ENCODE measurements at places on chromosomes 1 and 21.

DNA sequence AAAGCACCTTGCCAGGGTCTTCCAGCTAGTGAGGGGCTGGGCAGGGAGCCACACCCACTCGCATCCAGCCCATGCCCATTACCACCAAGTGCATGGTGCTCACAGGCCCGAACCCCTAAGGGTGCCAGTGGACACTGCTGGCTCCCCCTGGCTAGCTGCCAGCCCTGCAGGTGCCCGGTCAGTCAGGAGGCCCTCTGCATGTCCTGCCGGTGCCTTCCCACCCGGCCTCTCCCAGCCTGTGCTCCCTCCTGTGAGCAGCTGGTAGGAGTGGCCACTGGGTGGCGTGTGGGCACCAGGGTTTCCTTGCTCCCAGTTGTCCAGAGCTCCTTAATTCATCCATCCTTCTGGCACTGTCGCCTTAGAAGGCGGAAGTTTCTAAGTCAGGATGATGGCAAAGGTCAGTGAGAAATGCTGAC is 33.4 kb downstream of the QSOX1 start:
- DNase-seq: no peak

DNA sequence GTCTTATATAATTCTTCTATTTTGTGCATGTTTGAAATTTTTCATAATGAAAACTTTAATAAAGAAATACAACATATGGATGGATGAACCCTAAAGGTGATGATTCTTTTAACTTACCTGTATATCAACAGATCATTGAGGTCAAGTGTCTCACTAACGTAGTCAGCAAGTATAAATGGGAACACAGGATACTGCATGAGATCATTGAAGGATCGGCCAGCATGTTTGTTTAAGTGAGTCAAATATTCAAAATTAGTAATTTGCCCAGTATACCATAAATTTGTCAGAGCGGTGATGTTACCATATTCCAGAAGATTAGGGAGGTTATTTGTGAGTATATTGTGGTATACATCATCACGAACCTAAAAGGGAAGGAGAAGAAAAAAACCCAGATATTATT is 71.0 kb upstream of the GNG4 start:
- DNase-seq: no peak

GRCh38 chr1:179707406-179707805 is 35.7 kb upstream of the FAM163A start:
- no peak for DNase-seq

- no peak for DNase-seq
Measured at GRCh38 chr1:62407398-62408009, 29.3 kb upstream of the USP1 start.

- DNase-seq: no peak
Measured at GRCh38 chr1:27858949-27859576, 13.3 kb upstream of the THEMIS2 start.

DNA sequence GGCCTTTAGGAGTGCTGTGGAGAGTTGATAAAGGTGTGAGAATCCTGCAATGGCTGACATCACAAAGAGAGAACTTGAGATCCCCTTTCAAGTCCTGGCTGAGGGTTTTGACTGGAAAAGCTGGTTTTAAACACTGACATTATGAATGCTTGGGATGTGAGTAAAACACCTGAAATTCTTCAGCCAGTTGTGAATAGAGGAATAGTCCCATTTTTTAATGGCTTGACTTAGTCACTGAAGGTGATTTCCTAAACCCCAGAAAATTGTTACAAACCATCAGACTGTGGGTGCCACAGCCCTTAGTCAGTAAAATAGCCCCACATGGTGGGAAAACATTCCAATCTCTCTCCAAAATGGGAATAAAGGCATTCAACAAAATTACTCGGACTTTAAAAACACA is 107.7 kb upstream of the LMO4 start:
- DNase-seq: no peak

GRCh38 chr1:10904396-10905358 is 107.8 kb upstream of the TARDBP start:
- no peak for DNase-seq

- no peak for DNase-seq
Measured at GRCh38 chr1:46131712-46132528, 509 bp downstream of the PIK3R3 start.

- peak; percentile 88 for DNase-seq
Measured at GRCh38 chr1:11099310-11100148, at the start of gene EXOSC10. Gene EXOSC10 (minus strand): TSS chr1:11099869. CDS start chr1:11099831, 38 bp downstream.

DNA sequence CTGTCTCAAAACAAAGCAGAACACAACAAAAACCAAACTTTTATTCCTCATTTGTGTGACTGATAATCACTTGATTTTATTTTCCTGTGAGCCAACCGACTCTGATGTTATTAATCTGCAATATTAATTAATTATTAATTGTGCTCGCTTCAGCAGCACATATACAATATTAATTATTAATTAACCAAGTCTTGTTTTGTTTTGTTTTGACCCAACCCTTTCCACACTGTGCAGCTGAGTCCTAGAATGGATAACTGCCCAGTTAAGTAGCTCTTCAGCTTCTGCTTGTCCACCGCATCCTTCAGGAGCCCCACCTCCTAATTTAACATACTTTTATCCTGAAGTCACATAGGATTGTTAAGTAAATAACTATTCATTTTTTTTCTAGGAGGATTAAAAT is 47.4 kb upstream of the EXO1 start:
- DNase-seq: no peak

GRCh38 chr1:44377925-44378784 is 23.1 kb upstream of the ERI3 start:
- DNase-seq: no peak

- no peak for DNase-seq
Measured at GRCh38 chr1:53309802-53310201, 18.1 kb downstream of the LRP8 start.

GRCh38 chr1:57003398-57004139 is 37.8 kb upstream of the C8B start:
- DNase-seq: no peak

DNA sequence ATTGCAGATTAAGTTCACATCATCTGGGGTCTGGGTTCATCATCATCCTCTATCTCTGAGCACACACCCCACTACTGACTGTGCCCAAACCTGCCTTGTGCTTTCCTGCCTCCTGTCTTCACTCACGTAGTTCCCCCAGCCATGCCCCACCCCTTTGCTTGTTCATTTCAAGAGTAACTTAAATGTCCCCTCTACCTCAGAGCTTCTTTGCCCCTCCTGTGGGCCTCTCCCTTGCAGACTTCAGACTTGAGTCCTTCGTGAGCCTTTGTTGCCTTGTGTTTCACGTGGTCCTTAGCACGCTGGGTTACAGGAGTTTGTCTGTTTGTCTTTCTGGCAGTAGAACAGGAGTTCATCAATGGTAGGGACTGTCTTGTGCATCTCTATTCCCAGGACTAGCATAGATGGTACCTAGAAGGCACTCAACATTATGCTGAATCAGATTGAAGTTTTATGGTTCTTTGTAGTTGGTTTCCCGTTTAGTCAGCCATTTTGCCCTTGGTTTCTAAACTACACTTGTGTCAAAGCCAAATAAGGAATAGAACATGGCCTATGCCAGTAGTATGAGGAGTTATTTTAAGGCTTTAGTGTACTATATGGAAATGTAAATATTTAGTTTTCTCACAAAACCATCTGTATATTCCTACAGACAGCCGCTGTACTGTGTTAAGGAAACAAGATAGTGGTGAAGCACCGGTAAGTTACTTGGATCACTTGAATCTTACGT is 86.2 kb downstream of the TTC3 start:
- DNase-seq: no peak

DNA sequence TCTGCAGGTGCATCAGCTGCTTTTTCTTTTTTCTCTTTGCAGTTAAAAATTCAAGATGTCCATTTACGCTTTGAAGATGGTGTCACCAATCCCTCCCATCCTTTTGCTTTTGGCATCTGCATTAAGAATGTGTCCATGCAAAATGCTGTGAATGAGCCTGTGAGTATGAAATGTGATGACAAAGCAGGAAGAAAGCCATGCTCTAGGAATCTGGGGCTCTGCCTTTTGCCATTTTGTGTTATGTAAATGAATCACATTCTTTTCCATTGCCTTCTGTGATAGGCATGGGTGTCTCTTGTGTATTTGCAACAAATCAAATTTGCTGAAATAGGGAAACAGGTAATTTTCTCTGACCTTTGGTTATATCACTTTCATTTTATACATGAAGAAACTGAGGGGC is 19.4 kb downstream of the VPS13D start:
- DNase-seq: no peak

DNA sequence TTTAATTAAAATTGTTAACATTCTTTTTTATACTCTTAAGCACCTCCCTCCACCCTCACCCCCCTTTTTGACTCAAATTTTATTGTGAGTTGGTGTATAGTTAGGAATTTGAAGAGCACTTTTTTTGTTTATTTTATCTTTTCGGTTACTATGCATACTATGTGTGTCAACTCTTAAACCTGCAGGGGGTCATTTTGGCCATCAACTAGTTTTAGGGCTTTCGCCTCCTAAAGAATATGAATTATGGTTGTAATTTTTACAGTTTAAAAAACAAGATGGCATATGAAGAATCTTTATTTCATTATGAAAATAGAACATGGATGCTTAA is 9.7 kb downstream of the BACH1 start:
- no peak for DNase-seq

DNA sequence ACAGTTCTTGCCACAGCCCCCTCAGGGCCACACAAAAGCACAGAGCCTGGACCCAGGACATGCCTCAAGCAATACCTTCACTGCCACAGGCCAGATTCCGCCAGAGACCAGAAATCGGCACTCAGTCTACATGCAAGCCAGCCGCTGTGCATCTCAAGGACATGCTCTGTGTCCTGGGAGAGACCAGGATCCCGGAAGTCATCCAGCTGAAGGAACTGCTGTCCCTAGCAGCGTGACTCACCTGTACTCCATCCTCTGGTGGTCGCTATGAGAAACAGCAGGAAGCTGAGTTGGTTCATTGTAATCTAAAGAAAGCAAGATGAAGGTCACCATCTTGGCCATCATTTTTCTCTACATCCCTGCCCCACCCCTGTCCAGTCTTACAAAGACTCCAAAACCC is 401 bp downstream of the ITLN1 start:
- no peak for DNase-seq

GRCh38 chr1:153796786-153797659 is 21.8 kb downstream of the SLC27A3 start:
- no peak for DNase-seq

DNA sequence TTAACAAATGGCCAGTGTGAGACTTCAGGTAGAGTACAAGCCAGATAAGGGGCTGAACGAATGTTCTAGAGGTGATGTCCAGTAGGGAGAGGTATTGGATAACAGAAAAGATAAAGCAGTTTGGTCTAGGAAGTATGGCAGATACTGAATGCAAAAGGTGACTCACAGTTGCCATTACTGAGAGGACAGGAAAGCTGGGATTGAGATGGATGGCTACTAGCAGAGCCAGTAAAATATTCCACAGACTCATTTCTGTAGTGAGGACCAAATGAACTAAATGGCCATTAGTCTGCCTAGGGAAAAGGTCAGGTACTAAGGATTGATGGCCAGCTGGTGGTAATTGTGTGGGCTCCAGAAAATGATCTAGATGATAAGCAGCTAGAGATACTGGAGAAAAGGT is 11.5 kb downstream of the MACO1 start:
- no peak for DNase-seq

DNA sequence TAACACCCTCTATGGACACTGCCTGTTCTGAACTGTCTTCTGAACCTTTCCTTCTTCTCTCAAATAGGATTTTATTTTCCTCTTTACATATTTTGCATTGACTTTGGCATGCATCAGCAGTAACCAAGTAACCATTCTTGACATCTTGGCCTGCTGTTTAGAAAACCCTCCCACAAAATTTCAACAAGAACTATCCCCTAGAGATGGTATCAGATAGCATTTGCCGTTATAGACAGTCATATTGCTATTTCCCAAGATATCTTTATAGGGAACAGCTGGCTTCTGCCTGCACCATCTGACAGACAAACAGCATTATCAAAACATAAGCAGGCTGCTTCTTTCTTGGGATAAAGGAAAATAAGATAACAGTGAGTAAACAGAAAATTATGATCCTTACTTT is 54.7 kb downstream of the LHX8 start:
- no peak for DNase-seq

DNA sequence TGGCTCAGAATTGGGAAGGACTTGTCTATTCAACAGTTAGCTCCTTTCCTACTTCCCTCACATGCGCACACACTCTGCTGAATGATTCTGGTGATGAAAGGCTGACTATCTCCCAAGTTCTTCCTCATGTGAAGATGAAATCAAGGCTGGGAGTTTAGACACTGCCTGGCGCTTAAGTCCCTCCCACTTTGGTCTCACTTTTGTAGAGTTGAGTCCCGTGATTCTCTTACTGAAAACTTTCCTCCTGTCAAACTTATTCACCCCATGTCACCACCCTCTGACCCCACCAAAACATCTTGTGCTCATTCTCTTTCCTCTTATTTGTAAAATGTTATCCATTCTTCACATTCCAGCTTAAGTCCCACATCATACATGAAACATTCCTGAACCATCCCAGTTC is 8.4 kb upstream of the MRPS6 start:
- no peak for DNase-seq

DNA sequence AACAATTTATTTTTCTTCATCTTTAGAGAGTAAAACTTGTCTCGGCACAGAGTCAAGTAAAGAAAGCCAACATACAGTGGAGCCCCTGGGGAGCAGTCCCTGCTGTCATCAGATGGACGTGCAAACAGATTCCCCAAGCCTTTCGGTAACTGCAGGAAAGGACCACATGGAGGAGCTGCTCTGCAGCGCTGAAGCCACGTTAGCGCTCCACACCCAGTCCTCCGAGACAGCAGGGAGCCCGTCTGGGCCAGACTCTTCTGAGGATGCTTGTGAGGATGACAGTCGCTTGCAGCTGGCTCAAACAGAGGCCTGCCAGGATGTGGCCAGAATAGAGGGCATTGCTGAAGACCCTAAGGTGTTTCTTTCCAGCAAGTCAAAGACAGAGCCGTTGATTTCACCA is 77.1 kb upstream of the SCCPDH start:
- no peak for DNase-seq

DNA sequence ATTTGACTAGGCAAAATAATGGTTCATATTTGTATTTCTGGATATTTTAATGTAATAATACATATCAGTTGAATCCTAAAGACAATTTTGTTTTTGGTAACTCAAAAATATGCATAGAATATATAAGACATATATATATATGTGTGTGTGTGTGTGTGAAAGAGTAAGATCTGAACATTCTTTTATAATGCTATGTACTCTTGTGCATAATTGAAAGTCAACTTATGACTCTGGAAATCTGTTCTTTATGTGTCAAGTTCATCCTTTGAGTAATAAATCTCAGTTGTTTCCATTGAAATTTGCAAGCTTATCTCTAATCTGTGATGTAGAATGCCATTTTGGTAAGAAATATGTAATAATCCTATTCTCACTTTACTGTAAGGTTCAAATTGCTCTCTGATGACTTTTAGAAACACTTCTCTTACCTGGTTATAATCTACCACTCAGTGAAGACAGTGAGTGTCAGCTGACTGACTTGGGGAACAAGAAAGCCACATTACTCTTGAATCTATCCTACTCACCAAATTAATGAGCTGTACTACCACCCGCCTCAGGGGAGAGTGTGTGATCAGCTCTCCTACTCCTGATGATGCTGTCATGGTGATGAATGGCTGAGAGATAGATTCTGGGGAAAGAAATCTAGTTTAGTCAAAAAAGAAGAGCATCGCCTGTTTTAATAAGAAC is 15.0 kb upstream of the NEK7 start:
- no peak for DNase-seq
